ENCODE measurements at places on chromosomes 13 and 19.
A peak's percentile ranks its signal among the peaks of the same experiment; 100 is the strongest.

- peak; percentile 82 for DNase-seq
These were observed 2.1 kb upstream of the SLC27A5 start for GRCh38 chr19:58513694-58514563.

GRCh38 chr19:41001243-41001971, 10.3 kb downstream of the CYP2B6 start:
- DNase-seq, result no peak

DNA sequence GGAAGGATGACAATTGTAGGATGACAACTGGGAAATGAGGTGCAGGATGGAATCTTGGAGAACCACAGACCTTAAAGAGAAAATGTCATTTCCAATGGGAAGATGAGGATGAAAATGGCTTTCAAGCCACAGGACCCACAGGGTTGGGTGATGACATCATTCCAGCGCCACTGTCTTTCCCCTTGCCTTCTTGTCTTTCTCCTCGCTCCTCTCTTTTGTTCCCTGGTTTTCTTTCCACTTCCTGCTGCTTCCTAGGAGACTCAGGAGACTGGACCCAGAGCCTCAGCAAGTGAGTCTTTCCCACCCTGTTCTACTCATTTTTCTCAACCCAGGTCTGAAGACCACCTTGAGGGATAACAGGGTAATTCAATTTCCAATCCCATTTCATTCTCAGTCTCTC, 548.8 kb downstream of the FGF9 start:
- no peak for DNase-seq

- no peak for DNase-seq
These were observed 13.3 kb downstream of the CD37 start for GRCh38 chr19:49348305-49349189.
